GM13977 (cell line): ENCODE measurements at places on chromosomes 5 and 9.

GRCh38 chr5:159955056-159955624, 38.9 kb downstream of the ADRA1B start:
- no peak for DNase-seq

GRCh38 chr5:102762095-102762534, 7.0 kb downstream of the PAM start:
- no peak for DNase-seq

GRCh38 chr5:111572561-111572960, 60.2 kb upstream of the STARD4 start:
- DNase-seq = no peak

GRCh38 chr5:80216753-80217596, 38.9 kb downstream of the SERINC5 start:
- DNase-seq = no peak

GRCh38 chr5:54037205-54037604, 273.2 kb downstream of the ARL15 start:
- DNase-seq = no peak
